NCI-H774 (cell line): ENCODE measurements at places on chromosomes 7 and 10.
A peak's percentile ranks its signal among the peaks of the same experiment; 100 is the strongest.

DNA sequence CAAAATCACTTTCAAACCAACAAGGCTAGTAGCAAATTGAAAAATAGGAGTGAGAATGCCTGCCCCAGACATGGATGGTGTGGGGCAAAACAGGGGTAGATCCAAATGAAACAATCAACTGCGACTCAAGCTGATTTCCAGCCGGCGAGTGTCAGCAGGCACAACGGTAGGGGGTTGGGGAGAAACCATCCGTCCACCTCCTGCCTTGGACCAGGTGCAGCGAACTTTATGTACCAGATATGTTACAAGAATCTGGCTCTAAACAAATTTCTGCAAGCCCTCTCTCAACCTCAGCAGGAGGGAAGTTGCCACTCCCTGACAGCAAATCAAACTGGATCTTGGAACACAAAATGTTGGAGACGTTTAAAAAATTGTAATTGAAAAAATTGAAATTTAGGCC, 45.2 kb downstream of the PYROXD2 start:
- DNase-seq = no peak

DNA sequence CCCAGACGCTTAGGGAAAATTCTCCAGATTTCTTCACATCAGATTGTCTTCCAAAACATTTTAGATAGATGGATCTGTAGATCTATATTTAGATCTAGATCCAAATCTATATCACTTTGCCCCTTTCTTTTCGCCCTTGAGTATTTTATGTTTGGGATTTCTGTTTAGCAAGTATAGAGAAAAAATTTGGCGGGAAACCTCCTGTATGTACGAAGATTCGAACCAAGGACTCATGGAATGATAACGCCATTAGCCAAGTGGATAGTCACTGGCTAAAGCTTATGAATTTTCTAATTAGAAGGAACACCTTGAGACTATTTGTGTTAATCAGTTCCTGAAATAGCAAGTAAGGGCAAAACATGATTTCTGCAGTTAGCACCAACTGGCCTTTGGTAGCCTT, 1.2 kb downstream of the THNSL1 start:
- no peak for DNase-seq

GRCh38 chr10:130885021-130885655, 426.4 kb downstream of the TCERG1L start:
- no peak for DNase-seq

- no peak for DNase-seq
Measured at GRCh38 chr7:46202379-46202778, 281.3 kb upstream of the IGFBP3 start.

- no peak for DNase-seq
Measured at GRCh38 chr7:131945313-131945911, 389.0 kb upstream of the PODXL start.

DNA sequence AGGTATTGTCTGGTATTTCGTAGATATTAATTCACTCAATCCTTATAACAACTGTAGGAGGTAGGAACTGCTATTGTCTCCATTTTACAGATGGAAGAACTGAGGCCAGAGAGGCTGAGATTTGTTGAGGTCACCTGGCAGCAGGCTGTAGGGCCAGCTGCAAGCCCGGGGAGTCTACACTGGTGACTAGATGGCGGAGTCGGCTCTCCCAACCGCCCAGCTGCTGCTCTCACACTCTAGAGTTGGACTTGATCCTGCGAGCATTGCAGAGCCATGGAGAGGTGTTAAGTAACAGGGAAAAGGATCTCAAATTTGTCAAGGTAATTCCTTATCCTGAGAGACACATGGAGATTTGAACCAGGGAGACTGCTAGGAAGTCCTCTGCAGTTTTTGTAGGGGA, 124.1 kb downstream of the CAMK1D start:
- no peak for DNase-seq

GRCh38 chr10:118407777-118408176, 65.7 kb upstream of the FAM204A start:
- no peak for DNase-seq

GRCh38 chr10:11017570-11018431, at the start of gene CELF2:
CELF2 (plus strand) TSS chr10:11017872; CDS start chr10:11018090, 218 bp downstream.
- no peak for DNase-seq

DNA sequence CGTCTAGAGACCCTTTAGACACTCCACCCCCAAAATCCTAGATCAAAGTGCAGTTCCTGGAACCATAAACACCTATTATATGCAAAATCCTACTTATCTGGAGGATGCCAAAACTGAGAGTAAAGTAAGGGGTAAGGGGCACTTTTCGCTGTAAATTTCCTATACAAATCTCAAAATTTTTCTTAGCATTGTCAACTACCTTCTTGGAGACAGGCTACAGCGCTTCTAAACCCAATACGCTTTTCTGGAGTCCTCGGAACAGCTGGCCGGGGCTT, 10.4 kb downstream of the TWIST1 start:
- DNase-seq = no peak

DNA sequence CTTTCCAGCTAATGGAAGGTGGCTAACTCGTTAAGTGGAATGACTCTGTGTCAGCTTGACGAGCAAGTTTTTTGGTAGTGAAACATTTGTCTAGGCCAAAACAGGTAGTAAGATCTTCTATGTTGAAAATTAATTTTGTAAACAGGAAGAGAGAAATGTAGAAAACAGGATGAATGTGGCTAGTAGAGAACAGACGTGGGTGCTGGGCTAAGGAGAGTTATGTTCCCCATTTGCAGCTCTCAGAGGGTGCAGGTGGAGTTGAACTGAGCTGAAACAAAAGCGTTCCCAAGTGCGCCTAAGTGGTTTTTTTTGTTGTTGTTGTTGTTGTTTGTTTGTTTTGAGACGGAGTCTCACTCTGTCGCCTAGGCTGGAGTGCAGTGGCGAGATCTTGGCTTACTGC, 59.5 kb upstream of the SRPK2 start:
- DNase-seq = no peak

- no peak for DNase-seq
Measured at GRCh38 chr10:98338318-98338717, 70.3 kb upstream of the LOXL4 start.

GRCh38 chr7:132877573-132877972, 204.3 kb downstream of the CHCHD3 start:
- no peak for DNase-seq

GRCh38 chr7:43569424-43569823, 13.5 kb upstream of the STK17A start:
- DNase-seq = no peak

DNA sequence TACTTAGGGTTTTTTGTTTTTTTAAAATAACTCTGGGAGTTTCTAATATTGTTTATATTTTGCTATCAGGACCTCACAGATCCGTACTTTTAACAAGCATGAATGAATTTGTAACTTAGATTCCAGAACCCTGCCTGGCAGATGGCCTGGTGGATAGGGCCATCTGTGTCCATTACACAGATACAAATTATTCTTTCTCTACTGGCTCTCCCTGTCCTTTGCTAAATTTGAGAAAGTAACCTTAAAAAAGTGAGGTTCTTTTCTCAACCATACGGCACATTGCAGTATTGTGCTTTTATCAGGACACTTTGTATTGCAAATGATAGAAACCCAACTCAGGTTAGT, 26.6 kb downstream of the LCOR start:
- no peak for DNase-seq

GRCh38 chr7:131107337-131108211, 220.1 kb upstream of the MKLN1 start:
- peak; percentile 65 for DNase-seq

GRCh38 chr7:97342512-97342911, 225.0 kb downstream of the SDHAF3 start:
- DNase-seq = no peak

DNA sequence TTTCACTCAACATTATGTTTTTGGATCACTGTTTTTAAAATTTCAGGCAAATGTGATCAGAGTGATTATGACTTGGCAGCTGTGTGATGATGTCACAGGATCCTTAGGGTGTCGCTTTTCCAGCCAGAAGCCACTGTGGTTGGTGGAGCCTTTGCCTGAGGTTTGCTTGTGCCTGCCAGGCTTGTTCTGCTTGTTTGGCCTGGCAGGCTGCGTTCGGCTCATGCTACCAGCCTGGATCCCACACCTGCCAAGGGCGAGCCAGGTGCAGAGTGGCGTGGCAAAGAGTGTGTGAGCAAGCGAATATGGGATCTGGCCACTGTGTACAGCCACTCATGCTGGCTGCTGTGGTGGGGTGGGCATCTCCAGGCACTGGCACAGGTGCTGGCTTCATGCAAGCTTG, 55.7 kb downstream of the ADK start:
- DNase-seq = peak; percentile 71

DNA sequence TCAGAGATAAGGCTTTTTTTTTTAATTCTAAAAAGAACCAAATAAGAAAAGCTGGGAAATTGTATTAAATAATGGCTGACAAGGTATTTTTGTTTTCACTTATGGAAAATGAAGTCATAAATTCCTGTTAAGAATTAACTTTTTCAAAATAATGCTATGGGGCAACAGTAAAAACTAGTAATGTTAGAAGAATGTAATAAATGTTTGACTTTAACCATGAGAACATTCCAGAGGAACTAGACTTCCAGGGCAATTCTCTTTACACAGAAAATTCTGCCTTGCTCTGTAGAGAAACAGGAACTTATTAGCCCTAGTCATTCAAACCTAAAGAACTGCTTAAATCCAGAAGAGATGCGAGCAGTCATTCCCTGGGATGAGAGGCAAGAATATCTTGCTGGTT, 571.1 kb downstream of the IPMK start:
- DNase-seq = no peak

DNA sequence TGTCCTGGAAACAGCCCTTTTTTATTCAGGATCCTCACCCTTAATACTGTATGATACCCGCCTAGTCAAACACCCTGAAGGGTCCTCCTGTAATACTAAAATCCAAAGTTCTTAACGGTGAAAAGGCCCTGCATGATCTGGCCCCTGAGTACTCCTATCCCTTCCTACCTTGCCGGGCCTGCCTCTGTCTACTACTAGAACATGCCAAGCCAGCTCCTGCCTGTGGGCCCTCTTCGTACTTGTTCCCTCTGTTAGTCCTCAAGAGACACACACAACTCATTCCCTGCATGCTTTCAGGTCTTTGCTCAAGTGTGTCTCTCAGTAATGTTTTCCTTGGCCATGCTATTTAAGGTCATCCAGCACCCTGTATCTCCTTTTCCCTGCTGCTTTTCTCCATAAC, 5.0 kb upstream of the WAPL start:
- no peak for DNase-seq

GRCh38 chr7:23093111-23093510, 12.5 kb upstream of the KLHL7 start:
- DNase-seq = no peak

DNA sequence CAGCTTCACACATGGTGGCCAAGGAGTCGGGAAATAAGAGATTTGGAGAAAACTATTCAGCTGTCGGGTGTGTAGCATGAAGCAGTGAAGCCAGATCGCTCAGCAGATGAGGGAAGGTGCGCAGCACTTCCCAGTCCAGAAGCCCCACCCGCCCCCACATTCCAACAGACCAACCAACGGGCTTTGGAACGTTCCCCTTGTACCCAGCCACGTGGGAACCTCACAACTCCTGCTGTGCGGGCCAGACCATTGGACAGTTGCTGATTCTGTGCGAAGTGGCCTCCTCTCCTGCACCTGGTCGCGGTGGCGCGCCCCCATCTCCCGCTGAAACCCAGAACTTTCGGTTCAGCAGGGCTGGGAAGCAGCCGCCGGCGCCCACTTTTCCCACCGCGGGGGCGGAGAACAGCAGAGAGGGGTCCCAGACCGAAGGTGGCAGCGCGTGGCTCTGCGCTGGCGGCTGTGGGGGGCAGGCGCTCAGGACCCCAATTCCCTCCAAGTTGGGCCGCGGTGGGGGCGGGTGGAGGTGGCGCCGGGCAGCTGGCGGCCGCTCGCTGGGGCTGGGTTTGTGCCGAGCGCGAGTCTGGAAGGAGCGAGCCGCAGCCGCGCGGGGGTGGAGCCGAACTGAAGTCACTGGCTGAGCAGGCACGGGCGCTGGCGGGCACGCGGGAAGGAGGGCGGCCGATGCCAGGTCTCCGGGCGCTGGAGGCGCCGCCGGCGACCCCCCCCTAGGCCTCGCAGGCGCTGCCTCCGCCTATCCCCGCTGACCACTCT, 1301.5 kb upstream of the SORCS1 start:
- no peak for DNase-seq

GRCh38 chr7:1706721-1707613, 36.9 kb downstream of the ELFN1 start:
- no peak for DNase-seq

DNA sequence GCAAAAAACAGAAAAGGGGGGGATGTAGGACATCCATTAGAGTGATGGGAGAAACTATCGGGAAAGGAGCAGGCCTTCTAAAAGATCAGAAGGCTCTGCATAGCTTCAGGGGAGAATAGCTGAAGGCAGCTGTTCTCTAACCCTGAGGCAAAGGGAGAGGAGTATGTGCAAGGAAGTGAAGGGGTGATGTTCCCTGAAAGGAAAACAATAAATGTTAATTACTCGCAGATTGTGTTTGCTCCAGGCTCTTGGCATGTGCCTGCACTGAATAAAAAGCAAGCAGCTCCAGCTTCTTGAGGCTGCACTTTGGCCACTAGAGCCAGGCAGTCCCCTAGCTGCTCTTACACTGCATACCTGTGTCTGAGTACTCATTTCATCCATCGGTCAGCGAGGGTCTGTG, 14.4 kb upstream of the STARD3NL start:
- no peak for DNase-seq

DNA sequence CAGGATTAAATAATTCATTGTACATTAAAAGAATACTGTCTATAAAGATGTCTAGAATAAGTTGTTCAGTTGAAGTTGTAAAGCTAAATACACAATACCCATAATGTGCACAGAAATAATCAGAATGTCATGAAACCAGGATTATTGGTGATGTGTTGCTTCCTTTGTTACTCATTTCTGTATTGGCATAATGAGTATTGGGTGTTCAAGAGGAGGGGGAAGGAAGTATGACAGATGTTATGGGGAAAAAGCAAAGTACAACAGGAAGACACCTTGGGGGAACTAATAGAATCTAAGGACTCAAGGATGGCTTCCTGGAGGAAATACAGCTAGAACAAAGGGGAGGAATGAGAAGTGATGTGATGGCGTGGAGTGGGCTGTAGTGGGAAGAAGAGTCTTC, 15.0 kb downstream of the ANKRD1 start:
- DNase-seq = no peak

GRCh38 chr7:91681718-91682117, 198.8 kb downstream of the MTERF1 start:
- no peak for DNase-seq

GRCh38 chr10:116836902-116837523, 12.3 kb upstream of the ENO4 start:
- DNase-seq = no peak
